Fibroblast of skin of back (primary cell): ENCODE measurements at places on chromosomes 3 and 15.
A peak's percentile ranks its signal among the peaks of the same experiment; 100 is the strongest.

GRCh38 chr3:9135930-9136525 lies 113.4 kb downstream of the SRGAP3 start:
- DNase-seq = no peak

DNA sequence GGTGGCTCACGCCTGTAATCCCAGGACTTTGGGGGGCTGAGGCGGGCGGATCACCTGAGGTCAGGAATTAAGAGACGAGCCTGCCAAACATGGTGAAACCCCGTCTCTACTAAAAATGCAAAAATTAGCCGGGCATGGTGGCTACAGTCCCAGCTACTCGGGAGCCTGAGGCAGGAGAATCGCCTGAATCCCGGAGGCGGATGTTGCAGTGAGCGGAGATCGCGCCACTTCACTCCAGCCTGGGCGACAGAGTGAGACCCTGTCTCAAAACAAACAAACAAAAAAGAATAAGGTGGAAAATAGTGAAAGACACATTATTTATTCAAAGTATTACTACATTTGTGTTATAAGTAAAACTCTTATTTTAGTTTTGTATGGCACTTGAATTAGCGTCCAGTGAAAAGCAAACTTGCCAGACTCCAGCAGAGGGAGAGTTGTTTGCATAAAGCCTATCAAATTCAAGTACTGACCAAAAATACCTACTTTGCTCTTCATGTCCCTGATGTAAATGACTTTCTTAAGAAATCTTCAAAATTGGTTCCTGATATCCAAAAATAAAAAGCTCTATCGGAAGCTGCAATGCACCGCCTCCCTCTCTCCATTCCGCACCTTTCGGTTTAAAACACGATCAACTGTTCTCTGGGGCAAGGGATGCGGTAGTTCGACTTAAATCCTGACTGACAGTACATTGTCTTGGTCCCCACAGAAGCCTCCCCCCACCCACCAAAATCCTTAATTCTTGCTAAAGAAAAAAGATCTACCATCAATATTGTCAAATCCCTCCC lies 1.2 kb downstream of the TRPM7 start:
- DNase-seq = no peak

DNA sequence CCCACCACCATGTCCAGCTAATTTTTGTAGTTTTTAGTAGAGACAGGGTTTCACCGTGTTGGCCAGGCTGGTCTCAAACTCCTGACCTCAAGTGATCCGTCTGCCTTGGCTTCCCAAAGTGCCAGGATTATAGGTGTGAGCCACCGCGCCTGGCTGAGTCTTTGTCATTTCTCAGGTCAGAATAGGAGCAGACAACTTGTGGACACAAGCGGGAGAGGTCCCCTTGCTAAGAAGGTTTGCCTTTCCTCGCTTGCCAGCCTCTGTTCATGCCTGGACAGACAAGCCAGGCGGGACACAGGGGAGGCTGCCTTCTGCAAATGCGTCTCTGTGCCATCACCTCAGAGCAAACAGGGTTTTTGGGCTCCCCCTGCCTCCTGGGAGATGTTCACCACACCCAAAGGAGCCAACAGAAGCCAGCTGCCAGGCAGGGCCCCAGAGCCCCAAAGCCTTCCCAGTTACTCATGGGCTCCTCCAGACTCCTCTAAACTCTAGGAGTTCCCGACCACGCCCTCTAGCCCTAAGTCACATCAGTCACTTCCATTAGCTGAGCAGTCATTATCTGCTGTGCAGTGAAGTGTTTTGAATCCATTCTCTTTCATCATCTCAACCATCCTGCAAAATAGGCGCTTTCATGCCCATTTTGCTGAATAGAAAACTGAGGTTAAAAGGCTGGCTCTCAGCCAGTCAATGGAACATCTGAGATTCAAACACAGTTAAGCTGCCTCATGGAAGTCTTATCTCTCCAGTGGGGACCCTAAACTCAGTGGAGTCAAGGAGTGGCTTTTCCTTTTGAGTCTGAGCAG lies 245.0 kb downstream of the UACA start:
- DNase-seq = no peak

DNA sequence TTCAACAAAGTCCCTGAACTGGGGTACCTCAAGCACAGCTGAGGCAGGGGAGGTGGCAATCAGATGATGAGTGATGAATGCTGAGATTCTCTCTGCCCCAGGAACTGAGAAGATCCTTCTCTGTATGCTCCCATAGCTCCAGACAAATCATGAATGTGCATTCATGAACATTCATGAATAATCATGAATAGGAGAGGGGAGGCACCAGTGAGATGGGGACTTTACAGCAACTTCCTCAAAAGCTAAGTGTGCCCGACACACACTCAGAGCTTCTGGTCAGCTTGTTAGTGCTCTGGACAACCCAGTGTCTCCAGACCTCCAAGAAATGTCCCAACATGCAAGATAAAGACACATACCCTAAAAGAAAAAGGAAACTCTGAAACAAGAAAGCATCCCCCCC lies 24.3 kb downstream of the LRRC2 start:
- no peak for DNase-seq

DNA sequence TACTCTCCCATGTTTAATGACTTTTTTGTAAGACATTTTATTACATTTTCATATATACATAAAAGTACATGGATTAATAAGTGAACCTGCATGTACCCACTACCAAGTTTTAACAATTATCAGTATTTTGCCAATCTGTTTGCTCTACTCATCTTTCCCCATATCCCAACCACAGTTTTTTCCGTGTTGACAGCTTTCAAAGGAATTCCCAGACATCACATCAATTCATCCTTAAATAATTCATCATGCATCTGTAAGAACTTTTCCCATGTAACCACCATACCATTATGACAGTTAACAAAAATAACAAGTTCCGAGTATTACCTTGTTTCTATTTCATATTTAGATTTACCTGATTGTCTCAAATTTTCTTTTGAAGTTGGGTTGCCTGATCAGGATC lies 436.7 kb downstream of the PDCD6IP start:
- DNase-seq = no peak

DNA sequence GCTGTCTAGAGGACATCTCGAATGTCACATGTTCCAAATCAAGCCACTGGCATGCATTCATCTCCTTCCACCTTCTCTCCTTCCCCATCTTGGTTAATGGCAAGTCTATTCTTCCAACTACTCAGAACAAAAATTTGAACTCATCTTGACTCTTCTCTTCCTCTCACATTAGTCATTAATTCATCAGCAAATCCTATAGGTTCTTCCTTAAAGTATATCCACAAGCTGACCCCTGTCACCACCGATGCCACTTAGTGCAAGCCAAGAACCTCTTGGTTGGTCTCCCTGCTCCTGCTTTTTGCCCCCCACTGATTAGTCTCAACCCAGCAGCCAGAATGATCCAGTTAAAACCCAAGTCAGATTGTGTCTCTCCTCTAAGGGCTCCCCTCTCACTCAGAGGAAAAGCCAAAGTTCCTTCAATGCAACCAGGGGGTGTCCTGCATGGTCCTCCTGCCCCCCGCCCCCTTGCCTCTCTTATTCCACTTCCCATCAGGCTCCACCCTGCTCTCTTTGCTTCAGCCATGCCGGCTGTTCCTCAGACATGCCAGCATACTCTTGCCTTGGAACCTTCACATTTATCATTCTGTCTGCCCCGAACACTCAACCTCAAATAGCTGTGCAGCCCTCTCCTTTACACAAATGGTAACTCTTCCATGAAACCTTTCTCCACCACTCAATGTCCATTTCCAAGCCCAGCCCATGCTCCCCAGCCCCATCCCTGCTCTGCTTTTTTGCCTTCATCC lies 1.0 kb upstream of the GALNT15 start:
- peak; percentile 25 for DNase-seq

DNA sequence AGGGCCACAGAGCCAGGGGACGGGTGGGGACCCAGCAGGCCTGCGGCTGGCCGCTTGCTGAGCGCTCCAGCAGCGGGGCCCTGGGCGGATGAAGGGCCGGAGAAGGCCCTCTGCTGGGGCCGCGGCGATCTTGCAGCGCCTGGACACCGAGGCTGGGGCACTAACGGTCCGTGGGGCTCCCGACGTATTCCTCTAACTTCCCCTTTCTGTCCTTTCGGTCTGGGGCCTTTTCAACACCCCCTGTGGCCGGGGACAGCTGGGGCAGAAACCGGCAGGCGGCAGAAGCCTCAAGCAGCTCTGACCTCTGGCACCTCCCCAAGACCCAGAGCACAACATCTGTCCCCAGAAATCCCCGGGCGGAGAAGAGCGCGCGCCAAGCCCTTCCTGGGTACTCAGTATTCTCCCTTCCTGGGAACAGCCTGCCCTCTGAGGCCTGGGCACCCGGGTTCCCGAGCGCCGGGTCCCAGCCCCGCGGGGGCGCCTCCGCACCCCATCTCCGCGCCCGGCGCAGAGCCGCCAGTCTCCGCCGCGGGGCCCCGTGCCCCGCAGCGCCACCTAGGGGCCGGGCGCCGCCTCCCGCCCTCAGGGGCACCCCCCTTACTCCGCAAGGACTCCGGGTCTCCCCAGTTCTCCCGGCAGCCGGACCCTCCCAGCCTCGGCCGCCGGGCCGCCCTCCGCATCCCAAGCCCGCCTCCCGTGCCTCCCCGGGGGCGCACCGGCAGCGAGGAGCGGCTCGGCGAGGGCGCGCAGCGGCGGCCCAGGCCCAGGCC lies 582 bp upstream of the SLCO3A1 start:
- DNase-seq = peak; percentile 58

- DNase-seq = peak; percentile 4
Observed at GRCh38 chr3:51538115-51538458, 432 bp upstream of the RAD54L2 start.

GRCh38 chr3:116048991-116049390 lies 396.3 kb downstream of the LSAMP start:
- DNase-seq = no peak

DNA sequence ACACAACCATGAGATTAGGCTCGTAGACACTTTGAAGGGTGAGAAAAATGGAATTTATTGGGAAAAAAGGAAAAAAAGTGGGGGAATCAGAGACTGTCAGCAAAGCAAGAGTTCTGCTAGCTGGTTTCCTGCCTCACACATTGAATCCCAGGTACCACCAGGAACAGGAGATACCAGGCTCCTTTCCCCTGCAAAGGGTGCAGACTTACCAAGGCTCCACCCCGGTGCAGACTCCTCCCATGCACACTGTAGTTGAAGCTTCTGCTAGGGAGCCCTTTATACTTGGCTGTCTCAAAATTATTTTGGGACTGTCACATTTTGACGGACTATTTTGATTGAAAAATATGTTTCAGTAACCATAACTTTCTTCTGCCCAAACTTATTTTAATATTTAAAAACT lies 819.9 kb upstream of the GBE1 start:
- DNase-seq = no peak

GRCh38 chr3:36397841-36398240 lies 17.5 kb downstream of the STAC start:
- no peak for DNase-seq
